Right kidney (tissue), 9 donors: ENCODE measurements at places on chromosomes 3 and 15.

- DNase-seq, result no peak
Observed at GRCh38 chr15:28876131-28876844, 9.5 kb upstream of the APBA2 start.

GRCh38 chr15:82805994-82806406 lies at the start of gene FSD2:
Gene FSD2, minus strand, starts transcription at chr15:82806069. Its CDS starts 18,679 bp downstream, at chr15:82787390.
- DNase-seq, result no peak

DNA sequence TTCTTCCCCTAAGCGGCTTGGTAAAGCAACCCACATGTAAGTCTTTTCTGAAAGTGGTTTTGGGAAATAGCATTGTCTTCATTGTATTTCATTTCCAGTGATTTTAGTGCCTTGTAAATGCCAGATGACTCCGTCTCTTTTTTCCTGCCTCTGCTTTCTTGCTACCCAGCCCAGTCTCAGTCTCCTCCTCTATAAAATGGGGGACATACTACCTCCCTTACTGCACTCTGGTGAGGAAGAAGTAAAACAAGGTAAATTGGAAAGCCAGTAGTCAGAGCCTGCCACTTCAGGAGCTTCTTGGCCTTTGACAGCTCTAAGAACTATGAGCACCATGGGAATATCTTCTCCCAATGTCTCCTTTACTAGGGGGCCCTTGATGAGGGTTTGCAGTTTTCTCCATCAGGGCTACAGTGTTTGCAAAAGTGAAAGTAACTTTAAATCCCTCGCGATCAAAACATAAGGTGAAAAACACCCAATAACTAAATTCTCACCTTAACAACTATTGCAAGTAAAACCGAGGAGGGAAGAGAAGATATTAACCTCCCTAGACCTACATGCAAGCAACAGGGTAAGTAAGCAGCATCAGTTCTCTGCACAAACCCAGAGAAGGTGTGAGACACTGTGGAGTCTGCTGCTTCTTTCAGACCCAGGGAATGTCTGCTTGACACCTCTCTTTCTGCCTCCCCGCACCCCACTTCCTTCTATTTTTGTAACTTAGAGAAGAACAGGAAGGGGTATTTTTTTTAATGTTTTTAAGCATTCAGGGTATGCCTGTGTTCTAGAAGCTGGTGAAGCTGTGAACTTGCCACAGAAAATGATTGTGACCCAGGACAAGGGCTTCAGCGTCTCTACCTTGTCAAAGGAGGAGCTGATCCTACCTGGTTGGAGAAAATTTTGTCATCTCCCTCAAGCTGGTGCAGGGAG lies 159.1 kb upstream of the EOMES start:
- DNase-seq, result no peak

GRCh38 chr3:144957398-144958101 lies 985.9 kb downstream of the DIPK2A start:
- no peak for DNase-seq

- peak; percentile 49 for DNase-seq
Observed at GRCh38 chr3:13016083-13016720, 57.0 kb downstream of the IQSEC1 start.

DNA sequence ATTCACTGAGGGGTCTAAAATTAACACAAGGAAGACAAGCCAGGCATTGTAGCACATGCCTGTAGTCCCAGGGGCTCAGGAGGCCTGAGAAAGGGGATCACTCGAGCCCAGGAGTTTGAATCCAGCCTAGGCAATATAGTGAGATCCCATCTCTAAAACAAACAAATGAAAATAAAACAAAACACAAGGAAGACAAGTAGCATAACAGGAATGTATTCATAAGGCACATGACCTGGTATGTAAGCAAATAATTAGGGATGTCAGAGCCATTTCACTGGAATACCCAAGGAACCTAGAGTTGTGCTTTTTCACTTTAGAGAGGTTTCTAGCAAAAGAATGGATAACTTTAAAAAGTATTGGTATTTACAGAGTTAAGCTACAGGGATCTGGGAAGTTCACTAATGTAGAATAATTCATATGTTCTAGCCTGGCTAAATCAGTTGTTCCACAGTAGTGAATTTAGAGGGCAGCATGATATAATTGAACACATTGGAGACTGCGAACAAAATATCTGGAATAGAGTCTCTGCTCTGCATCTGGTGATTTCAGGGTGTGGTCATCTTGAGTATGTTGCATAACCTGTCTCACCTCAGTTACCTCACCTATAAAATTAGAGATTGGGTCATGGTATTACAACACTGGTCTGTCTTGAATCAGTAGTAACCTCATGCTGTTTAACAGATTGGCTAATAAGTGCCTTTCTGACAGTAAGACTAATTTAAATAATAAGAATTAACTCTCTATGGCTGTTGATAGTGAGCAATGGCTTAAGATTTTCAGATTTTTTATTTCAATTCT lies 9.3 kb downstream of the GRAMD1C start:
- no peak for DNase-seq

GRCh38 chr15:52683580-52683979 lies 4.4 kb upstream of the ATOSA start:
- DNase-seq, result no peak
